Activated CD8-positive, alpha-beta memory T cell treated with anti-CD3 and anti-CD28 coated beads for 48 hours (primary cell): ENCODE measurements at places on chromosomes 2 and 18.

DNA sequence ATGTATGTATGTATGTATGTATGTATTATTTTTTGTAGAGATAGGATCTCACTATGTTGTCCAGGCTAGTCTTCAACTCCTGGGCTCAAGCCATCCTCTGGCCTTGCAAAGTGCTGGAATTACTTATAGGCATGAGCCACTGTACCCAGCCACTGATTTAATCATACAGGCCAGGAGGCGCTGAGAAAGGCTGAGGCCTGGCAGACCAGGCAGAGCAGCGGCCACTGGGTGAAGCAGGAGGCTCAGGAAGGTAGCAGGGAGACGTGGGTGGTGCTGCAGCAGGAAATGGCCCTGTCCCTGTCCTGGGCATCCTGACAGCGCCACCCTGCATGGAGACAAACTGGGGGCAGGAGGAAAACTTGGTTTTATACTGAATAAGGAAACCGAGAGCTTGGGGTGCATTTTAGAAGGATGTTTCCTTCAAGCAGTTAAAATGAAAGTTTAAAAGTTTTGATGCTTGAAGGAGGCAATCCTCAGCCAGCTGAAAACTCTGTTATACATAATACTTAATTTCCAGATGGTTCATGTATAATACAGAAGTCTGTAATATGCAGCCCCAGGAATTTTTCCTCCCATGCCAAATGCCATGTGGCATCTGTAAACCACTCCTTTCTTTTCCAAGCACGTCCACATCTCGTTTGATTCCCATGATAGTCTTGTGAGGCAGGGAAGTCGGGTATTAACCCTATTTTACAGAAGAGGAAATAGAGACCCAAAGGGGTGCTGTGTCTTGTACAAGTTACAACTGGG is 182.4 kb downstream of the CELF4 start:
- no peak for DNase-seq

- DNase-seq = no peak
These were observed 33.6 kb upstream of the AP1S3 start for GRCh38 chr2:223870840-223871611.

GRCh38 chr2:3739313-3739712 is 35.9 kb downstream of the DCDC2C start:
- no peak for DNase-seq

- no peak for DNase-seq
These were observed 2.3 kb downstream of the EML4 start for GRCh38 chr2:42171396-42171980.

DNA sequence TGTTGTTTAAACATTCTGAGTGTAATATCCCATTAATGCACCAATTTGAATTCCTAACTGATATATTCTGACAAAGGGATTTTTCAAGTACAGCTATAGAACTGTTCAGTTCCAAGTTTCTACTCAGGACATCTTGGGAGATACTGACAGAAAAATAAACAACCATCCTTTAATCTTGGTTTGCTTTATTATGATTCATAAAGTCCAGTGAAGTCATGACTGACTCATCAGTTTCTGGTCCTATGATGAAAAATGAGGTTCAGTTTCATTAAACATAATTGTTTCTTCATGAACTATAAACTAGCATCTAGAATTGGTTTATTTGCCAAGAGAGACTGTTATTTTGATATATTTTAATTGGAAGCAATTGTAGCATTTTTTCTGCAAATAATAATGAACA is 896.2 kb downstream of the CCDC85A start:
- DNase-seq = no peak

GRCh38 chr2:5562426-5562825 is 129.8 kb upstream of the SOX11 start:
- DNase-seq = no peak

GRCh38 chr2:128660836-128661235 is 342.2 kb upstream of the HS6ST1 start:
- DNase-seq = no peak

- DNase-seq = no peak
These were observed 58.6 kb downstream of the FTCDNL1 start for GRCh38 chr2:199792381-199792780.
